ENCODE measurements at places on chromosomes 7 and 10.

- DNase-seq = peak; percentile 62
Observed at GRCh38 chr10:87818505-87819288, 671 bp upstream of the ATAD1 start.

DNA sequence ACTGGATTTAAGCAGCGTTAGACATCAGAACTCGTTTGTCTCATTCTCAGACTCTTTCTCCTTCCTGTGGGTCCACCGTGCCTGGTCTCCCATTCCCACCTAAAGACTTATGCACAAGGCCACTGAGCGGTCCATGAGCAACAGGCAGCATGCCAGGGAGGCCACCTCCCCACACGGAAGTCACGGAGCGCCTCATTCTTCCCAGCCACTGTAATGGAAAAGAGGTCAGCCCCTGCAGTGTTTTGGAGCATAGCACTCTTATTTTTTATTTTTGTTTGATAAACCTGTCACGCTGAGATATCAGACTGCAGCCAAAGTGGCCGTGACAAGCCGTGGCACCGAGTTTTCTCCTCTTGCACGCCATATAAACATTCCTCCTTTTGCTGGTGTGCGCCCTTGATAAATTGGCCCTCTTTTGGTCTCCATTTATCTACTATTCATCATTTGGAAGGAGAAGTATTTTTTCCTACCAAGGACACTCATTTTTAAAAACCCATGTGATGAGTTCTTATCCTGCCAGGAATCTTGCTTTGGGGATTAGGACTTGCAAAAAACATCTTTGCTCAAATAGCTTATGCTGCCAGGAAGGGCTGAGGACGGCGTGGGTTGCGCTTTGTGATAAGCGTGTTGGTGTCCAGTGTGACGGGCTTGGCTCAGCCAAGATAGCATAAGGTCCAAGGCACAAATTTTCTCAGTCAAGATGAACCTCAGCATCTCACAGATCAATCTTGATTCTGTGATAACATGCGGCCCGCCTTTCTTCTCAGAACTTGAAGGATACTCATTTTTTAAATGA lies 206.0 kb downstream of the CCDC3 start:
- DNase-seq = no peak

- DNase-seq = no peak
Observed at GRCh38 chr7:136312592-136312991, 335.4 kb upstream of the MTPN start.

DNA sequence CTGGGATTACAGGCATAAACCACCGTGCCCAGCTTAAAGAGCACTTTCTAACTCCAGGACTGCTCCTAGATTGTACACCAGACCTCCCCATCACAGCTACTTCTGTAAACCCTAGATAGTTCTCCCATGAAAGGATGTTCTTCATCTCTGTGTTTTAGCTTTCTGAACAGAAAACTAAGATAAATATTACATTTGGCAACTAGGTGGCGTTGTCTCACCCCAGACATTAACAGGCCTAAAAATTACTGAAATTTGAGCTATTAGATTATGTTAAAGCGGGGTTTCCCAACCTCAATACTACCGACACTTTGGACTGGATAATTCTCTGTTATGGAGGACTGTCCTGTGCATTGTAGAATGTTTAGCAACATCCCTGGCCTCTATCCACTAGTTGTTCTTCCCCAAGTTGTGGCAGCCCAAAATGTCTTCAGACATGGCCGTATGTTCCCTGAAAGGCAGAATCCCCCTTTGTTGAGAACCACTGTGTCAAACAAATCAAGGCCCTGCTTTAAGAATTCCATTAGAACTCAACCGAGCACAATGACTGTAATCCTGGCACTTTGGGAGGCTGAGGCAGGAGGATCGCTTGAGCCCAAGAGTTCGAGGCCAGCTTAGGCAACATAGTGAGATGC lies 19.1 kb downstream of the ATOH7 start:
- no peak for DNase-seq

DNA sequence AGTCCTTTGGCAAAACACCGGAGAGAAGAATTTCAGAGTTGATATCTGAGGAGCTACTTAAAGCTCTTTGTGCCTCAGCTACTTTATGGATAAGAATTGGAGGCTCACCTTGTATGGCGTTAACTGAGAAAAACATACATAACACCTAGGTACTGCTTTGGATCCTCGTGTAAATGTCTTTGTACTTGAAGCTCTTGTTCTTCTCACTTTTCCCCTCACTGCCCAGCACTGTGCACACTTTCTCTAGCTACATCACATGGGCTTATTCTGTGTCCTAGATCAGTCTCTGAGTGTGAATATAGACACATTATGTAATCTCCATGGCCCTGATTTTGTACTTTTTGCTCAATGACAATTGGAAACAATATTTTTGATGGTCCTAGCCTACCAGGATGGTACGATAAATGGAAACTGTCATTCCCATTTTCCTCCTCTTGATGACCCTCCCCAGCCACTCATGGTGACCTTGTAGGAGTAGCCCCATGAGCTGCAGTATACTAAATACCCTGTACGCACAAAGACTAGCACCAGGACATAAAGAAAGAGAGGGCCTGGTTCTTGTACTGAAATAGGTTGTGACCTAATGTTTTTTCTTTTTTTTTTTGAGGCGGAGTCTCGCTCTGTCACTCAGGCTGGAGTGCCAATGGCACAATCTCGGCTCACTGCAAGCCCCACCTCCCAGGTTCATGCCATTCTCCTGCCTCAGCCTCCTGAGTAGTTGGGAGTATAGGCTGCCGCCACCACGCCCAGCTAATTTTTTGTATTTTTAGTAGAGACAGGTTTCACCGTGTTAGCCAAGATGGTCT lies 22.1 kb downstream of the STAMBPL1 start:
- no peak for DNase-seq

DNA sequence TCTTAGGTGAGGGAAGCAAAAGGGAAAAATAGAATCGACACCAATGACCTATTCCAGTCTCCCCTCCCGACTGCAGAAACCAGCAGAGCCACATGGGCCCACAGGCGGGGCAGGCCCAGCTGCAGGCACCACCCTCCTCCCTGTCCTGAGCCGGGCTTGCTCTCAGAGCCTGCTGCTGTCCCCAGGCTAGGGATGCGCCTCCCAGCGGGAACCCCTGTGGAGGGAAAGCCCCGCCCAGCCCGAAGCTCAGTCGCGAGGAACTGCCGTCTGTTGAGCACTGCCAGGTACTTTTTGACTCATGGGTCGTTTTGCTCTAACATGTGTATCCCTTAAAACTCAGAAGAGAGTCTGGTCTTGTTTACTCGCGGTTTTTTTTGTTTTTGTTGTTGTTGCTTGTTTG lies 124.5 kb upstream of the RET start:
- no peak for DNase-seq

Measured in T-cell (primary cell).